ENCODE measurements at places on chromosomes 3 and 15.

GRCh38 chr3:142275856-142276255 is 50.5 kb upstream of the GK5 start:
- DNase-seq: peak; percentile 98

- DNase-seq: no peak
Observed at GRCh38 chr3:140007911-140008869, 73.2 kb downstream of the CLSTN2 start.

GRCh38 chr3:27596334-27596841 is 112.2 kb upstream of the SLC4A7 start:
- peak; percentile 68 for DNase-seq

- no peak for DNase-seq
Observed at GRCh38 chr3:127413318-127413673, 125.5 kb upstream of the PRR20G start.

- DNase-seq: no peak
Observed at GRCh38 chr3:73753985-73754384, 129.2 kb upstream of the PDZRN3 start.
